Lung microvascular endothelial cell (primary cell): ENCODE measurements at places on chromosomes 2 and 18. TPM values are rescaled to one million over a fixed set of nuclear protein-coding genes. Genes with fewer than 3 reads are reported as not detected.

Gene AQP12A
- total RNA-seq = not detected in 2 replicates

Gene TSPYL6
- total RNA-seq = not detected in 2 replicates

DNA sequence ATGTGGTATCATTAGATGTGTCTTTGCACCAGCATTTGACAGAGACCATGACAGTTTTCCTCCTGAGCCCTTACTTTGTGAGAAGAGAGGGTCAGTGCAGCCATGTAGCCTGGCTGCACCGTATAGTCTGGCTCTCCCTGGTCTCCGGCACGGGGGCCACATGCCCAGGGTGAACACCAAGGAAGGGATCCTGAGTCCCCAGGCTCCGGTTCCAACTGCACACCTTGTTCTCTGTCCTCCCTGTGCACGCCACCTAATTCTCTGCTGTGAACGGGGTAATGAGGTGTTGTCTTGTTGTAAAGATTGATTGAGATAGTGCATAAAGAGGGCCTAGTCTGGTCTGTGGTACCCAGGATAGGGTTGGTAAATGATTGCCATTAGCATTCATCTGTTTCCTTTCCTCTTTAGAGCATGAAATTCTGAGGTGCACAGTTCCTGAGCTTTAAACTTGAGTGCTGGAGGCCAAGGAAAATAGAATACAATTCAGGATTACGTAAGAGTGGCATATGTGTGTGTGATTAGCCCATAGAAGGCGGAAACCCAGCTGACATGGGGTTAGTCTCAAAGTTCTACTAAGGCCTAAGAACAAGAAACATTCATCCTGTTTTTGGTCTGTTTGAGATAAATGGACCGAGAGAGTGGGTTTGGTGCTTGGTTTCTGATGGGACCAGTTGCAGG is 55.5 kb downstream of the NCK2 start:
- DNase-seq = no peak

DNA sequence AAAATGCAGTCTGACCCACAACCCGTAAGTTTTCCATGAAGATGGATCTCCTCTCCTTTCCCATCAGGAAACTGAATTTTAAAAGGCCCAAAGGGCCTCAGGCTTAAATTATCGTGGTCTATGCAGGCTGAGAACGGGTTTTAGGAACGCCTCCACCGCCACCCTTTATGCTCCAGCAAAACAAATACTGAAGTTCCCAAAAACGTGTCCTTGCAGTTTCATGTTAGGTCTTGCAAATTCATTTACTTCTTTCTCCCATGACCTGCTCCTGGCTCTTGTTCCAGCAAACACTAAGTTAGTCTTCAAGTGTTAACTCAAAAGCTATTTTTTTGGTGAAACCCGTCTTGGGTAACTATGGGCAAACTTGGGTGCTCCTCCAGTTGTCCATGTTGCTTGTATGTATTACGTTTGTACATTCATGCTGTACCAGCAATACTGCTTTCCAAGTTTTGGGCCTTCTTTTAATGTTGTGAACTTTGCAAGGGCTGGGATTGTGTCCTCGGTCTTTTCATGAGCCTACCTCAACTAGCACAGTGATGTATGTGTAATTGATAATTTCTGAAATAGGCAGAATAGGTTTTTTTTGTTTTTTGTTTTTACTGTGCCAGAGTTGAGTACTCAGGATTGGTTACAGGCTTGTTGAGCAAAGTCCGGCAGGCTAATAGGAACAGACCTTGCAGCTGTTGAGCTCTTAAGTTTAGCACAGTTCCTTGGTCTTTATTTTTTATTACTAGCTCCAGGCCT is 1.8 kb upstream of the RNF149 start:
- no peak for DNase-seq

- DNase-seq = no peak
Measured at GRCh38 chr2:108266218-108266617, 22.5 kb upstream of the SULT1C2 start.

- no peak for DNase-seq
Measured at GRCh38 chr2:17136231-17136630, 382.0 kb downstream of the RAD51AP2 start.

- no peak for DNase-seq
Measured at GRCh38 chr2:197897960-197898678, 93.7 kb downstream of the PLCL1 start.

DNA sequence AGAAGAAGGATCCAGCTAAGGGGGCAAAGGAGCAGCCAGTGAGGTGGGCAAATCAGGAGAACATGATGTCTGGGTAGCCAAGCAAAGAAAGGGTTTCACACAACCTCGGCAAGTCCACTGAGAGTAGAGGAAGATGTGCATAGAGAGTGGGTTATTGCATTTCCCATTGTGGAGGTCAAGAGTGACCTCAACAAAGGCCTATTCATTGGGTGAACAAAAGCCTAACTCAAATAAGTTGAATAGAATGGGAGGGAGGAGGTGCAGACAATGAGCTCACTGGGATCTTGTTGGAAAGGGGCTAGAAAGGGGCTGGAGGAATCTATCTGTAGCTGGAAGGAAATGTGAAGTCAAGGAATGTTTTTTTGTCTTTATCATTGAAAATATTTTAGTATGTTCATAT is 14.0 kb upstream of the PDCL3 start:
- no peak for DNase-seq

DNA sequence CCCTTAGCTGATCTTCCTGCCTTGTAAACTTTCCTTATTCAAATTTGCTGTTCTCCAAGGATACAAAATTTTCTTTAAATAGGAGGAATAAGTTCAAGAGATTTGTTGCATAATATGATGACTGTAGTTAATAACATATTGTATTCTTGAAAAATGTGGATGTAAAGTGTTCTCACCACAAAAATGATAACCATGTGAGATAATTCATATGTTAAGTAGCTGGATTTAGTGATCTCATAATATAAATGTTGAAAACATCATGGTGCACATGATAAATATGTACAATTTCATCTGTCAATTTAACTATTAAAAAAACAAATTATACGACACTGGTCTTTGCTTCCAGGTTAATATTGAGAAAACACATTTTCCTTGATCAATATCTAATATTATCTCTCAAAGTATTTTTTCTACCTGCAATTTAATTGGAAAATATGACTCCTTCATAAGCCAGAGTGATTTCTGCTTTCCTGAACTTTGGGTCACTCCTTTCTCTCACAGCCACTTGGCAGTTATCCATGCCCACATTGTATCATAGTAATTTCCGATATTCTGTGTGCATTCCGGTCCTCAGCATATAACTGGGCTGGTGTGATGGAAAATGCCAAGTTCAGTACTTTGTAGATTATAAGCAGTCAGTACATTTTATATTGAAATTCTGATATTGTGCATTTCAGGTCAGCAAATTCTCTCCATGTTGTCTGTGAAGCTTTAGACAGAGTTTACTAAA is 152.6 kb downstream of the GULP1 start:
- DNase-seq = peak; percentile 77

DNA sequence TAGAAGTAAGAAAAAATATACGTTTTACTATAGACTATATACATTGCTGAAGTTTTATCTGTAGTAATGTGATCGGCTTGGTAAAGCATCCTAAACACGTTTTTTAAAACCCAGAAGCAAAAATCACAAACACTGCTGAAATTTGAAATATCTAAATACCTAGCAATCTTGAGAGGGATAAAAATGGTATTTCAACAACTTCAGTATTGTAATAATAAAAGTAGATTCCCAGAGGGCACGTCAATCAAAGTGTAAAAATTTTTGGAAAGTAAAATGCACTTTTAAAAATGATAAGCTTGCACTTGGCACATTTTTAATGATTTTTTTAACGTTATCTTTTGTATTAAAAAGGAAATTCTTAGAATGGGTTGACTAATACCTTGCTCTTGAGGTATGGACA is 1.6 kb downstream of the ZC3H6 start:
- no peak for DNase-seq

- DNase-seq = no peak
Measured at GRCh38 chr2:64913357-64913869, 75.8 kb upstream of the SLC1A4 start.

DNA sequence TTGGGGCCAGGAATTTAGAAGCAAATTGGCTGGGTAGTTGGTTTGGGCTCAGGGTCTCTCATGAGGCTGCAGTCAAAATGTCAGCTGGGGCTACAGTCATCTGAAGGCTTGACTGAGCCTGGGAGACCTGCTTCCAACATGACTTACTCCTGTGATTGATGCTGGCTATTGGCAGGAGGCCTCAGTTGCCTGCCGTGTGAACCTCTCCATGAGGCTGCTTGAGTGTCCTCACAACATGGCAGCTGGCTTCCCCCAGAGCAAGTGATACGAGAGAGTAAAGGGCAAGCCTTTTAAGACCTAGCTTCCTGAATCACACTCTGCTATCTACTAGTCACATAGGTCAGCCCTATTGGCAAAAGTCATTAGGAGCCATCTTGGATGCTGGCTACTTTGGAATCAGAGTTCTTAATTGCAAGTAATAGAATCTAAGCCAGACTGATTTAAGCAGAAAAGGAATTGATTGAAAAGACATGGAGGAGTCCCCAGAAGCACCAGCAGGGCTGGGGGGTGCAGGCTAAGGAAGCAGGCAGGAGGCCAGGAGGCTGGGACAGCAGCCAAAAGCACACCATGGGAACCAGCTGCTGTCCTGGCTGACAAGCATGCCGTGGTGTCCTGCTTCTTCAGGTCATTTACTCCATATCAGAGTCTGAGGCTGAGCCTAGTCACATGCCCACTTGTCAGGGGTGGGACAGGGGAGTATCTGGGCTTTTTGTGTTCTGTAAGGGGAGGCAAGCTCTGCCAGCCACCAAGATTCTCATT is 7.8 kb upstream of the GIGYF2 start:
- peak; percentile 67 for DNase-seq

DNA sequence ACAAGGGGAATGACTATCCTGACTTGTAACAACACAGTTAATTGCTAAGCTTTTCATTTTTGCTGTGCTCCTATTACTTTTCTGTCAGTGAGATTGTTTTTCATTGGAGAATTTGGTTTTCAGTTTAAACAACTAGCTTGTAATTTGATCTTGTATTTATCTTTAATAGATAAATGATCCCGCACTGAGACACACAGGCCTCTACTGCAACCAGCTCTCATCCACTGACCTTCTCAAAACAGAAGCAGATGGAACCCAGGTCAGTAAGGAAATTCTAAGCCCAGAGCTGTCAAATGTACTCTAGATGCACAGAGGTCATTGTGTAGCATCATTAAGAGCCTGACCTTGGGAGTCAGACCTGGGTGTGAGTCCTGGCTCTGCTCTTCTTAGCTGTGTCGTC is 30.7 kb downstream of the PTRHD1 start:
- DNase-seq = no peak

GRCh38 chr18:63299837-63300745 is 19.5 kb downstream of the BCL2 start:
- DNase-seq = no peak

DNA sequence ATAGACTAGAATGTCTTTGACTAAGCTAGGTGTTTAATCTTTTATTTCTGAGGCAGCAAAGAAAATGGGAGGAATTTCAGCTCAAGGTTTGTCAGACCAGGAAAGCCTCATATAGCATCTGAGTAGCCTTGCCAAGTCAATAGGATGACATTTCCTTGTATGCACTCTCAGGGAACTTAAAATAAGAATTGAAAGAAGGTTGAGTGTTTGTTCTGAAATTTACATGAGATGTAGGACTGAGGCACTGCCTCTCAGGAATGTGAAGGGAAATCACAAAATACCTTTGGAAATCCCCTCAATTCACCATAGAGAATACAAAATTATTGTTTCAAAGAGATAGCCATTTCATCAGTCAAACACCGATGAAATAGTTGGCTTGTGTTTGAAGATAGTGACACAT is 392.0 kb upstream of the NRP2 start:
- no peak for DNase-seq
